ENCODE measurements at places on chromosomes 3 and 15. TPM values are rescaled to one million over a fixed set of nuclear protein-coding genes. Genes with fewer than 3 reads are reported as not detected.

GRCh38 chr15:85545185-85545584 lies 164.8 kb downstream of the AKAP13 start:
- DNase-seq: peak; percentile 48

- DNase-seq: no peak
Observed at GRCh38 chr3:14935592-14936345, 11.6 kb upstream of the NR2C2 start.

Gene SAMD7
- not detected for total RNA-seq

DNA sequence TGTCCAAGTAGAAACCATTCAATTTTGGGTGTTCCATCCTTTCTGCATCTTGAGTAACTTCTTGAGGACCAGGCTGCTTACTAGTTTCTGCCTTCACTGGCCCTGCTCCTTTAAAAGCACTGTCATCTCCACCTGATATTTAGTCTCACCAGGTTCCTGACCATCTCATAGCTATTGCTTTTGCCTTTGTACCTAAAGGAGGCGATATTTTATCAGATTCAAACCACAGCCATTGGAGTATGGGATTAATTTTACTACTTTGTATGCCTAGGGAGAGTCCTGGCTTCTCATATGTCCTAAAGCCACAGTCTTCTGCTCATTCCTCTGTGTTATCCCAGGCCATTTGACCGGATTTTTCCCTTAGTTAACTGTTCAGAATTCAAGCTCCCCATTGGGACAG lies 51.8 kb upstream of the RFX7 start:
- DNase-seq: no peak

Gene CALML4
- total RNA-seq: 2.7 TPM

Gene GOLGB1
- 63.2 TPM for total RNA-seq

DNA sequence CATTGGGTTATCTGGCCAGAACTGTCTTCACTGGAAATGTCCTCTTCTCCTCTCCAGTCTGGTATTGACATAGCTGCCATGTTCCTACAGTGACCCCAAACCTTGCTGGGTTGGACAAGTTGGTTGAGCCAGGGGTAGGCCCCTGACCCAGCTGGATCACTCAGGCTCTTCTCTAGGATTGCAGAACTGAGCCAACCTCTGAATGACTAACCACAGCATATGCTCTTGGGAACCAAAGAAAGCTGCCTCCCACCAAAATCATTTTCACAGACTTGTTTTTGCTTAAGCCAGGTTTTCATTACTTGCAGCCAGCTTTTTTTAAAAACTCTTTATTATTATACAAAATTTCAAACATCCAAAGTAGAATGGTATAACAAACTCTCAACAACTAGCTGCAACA lies 41.4 kb downstream of the FSIP1 start:
- peak; percentile 59 for DNase-seq

Gene PAQR5
- total RNA-seq: not detected

Gene PLIN1
- 0.41 TPM for total RNA-seq

DNA sequence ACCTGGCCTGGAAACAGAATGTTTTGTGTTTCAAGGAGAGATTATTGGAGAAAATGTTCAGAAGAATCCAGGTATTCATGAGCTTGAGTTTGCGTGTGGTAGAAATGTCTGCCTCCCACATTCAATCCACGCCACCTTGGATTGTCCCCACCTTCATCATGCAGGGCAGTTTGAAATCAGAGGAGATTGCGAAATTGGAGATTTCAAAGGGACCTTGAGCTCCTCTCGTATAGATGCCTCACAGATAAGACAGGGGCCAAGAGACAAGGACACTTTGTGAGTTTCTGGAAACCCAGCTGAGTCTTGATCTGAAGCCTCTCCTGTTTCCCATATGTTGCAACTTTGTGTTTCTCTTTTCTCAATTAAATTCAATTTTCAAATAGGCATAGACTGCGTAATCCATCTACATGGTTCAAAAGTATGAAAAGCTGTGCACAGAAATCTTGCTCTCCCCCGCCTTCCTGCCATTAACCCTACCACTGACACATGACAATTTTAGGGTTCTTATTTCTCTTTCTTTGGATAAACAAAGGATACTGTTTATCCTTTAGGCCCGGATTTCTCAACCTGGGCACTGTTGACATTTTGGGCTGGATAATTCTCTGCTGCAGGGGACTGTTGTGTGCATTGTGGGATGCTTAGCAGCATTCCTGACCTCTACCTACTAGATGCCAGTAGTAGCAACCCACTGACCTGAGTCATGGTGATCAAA lies 53.8 kb downstream of the CMTM8 start:
- no peak for DNase-seq

GRCh38 chr15:65055201-65055870 lies 10.1 kb downstream of the SLC51B start:
- peak; percentile 43 for DNase-seq

- no peak for DNase-seq
Observed at GRCh38 chr3:63974451-63974850, 48.8 kb downstream of the PSMD6 start.

GRCh38 chr3:128725547-128726022 lies 398 bp upstream of the RAB7A start:
- DNase-seq: no peak

DNA sequence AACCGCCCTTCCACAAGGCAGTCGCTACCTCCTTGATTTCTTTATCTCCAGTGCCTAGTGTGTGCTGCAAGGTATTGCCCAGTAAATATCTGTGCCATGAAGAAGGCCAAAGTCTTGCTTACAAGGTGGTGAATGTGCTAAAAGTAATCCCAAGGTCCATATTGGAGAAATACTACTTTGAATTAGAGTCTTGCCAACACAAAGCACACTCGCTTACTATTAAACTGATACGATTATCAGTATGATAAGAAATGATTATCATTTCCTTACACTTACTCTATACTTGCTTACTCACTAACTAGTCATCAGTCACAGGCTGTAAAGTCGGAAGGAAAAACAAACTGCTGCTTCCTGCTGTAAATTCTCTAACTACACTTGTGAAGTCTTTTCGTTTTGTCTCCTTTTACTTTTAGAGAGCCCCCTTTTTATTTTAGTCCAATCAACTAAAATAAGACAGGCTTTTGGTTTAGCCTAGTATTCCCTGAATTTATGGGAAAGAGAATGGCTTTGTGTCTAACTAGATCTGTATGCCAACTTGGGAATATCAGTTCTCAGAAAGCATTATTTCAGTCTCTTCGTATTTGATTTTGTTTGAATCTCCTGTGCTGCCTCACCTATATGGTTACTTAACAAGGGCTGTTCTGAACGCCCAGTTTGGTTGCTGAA lies 107.1 kb upstream of the TSC22D2 start:
- DNase-seq: peak; percentile 35

GRCh38 chr3:152915695-152916094 lies 80.8 kb downstream of the P2RY1 start:
- no peak for DNase-seq

DNA sequence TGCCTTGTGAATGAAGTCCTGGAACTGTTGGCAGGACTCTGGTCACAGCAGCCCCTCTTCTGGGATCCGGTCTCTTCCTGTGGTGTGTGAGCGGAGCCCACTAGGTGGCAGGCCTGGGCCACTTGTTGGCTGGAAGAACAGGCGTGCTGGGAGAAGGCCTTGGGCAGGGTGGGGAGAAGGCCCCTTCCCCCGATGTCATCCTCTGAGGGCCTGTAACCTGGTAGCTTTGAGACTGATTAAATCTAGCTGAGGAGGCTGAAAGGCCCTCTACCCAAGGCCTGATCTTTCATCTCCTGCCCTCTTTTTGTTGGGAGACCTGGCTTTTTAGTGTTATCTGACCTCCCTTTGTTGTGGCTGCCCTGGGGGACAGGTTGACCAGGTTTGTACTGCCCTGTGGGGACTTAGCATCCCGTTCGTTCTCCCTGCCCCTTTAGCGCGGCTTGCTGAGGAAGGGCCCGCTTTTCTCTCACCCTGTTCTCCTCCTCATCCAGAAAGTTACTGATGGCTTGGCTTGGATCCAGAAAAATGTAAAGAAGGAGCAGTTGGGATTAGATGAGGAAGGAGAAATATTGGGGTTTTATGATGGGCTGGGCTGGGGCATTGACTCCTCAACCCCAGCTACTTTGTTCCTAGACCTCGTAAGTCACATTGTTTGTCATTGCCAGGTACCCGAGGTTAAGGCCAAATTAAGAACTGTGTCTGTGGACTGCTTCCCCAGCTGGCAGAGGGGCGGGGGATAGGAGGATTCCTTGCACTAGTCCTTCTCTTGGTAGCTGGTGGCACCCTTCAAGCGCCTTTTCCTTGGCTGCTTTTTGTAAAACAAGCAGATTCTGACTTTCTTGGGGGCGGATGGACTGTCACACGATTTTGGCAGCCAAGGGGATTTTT lies 48.5 kb downstream of the CHCHD6 start:
- peak; percentile 83 for DNase-seq

Gene ANKRD63
- total RNA-seq: not detected

DNA sequence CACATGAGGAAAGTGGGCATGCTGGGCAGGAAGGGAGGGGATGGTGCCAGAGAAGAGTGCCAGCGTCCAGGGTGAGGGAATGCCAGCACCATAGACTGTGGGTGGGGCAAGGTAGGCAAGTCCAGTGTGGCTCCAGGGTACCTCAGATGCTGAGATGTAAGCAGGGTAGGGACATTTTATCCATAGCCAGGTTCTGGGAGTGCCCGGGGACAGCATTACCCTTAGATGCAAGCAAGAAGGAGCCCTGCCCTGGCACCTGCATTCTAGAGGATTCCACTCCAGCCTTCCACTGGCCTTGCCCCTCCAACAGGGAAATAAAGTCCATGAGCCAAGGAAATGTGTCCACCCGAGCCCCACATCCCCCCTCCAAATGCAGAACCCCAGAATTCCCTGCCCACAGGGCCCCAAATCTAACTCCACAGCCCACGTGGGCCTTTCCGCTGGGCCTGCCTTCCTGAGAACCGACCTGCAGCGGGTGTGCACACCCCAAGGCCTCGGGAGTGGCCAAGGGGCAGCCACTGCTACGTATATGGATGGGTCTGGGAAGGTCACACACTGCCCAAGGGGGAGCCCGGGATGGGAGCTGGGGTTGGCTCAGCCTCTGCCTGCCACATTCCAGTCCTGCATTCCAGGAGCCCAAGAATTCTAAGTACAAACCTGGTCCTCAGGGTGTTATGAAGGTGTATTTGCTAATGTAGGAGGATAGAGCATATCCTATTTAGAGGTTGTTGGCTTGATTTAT lies 20.3 kb upstream of the CYP11A1 start:
- DNase-seq: no peak

DNA sequence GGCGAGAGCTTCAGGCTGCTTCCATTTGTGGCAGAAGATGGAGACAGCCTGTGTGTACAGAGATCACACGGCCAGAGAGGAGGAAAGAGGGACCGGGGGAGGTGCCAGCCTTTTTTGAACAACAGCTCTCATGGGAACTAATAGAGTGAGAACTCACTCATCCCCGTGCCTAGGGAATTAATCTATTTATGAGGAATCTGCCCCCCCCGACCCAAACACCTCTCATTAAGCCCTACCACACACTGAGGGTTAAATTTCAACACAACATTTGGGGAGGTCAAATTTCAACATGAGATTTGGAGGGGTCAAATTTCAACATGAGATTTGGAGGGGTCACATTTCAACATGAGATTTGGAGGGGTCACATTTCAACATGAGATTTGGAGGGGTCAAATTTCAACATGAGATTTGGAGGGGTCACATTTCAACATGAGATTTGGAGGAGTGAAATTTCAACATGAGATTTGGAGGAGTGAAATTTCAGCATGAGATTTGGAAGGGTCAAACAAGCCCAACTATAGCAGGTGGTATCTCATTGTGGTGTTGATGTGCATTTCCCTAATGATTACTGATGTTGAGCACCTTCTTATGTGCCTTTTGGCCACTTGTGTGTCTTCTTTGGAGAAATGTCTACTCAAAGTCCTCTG lies 20.6 kb upstream of the RFTN1 start:
- no peak for DNase-seq

- no peak for DNase-seq
Observed at GRCh38 chr3:59131016-59131766, 81.4 kb upstream of the CFAP20DC start.

Gene RASA2
- 28.9 TPM for total RNA-seq

GRCh38 chr3:134636406-134636805 lies 14.4 kb downstream of the KY start:
- no peak for DNase-seq

DNA sequence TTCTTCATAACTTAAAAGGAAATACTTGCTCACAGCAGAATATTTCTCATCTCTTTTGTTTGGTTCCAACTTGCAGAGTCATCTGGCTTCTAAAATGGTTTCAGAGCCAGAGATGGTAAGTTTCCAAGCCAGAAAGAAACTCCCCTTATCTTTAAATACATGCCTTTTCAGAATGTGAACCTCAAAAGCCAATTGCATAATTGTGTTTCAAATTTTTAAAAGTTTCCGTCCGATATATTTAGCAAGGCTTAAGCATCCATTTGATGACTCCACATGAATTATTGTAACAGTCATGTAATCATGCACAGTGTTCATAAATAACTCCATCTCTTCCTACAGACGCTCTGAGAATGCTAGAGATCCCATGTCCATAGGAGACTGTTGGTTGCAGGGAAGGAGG lies 40.6 kb upstream of the C3orf80 start:
- peak; percentile 99 for DNase-seq

DNA sequence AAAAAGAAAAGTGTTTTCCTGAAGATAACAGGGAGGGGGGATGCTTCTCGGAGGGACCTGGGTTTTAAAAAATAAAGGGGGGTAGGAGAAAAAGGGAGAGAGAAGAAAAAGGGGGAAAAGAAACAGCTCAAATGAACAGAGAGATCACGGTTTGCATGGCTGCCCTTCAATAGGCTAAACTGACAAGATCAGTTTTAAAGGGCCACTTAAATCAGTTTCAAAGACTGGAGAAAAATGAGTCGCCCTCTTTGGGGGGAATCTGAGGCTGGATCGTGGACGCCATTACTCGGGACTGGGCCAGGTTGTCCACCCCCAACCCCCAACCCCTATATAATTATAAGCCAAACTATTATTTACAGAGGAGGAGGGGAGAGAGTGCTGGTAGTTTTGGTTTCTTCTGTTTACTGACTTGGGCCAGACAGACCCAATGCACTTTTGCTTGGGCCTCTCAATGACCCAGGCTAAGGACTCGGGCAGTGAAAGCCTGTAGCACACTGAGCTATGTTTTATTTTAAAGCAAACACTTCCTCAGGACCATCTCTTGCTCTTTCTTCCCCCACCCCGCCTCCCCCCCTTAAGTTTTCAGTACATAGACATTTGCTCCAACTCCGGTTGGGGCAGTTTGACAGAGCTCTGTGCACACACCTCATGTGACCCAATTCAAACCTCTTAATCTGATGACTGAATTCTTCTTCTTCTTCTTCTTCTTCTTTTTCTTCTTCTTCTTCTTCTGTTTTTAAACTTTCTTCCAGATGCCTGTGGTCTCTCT lies 6.3 kb downstream of the NR2F2 start:
- no peak for DNase-seq

GRCh38 chr15:69451951-69452691 lies 497 bp upstream of the RPLP1 start:
- peak; percentile 71 for DNase-seq

DNA sequence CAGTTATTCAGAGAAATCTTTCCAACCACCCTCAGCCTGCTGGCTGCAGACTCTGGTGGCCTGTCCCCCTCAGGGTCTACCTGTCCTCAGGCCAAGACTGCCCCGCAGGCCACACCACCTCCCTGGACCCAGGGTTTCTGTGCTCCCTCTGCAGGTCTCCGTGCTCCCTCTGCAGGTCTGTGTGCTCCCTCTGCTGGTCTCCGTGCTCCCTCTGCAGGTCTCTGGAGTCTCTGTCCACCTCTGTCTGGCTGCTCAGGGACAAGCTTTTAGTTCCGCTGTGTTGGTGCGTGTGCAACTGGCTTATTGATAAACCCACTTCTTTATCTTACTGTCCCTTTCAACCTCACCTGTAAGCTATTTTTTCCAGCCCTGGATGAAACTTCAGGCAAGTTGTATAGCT lies 30.1 kb downstream of the BDH1 start:
- peak; percentile 18 for DNase-seq

Data from fibroblast of the aortic adventitia (primary cell).